ENCODE measurements at places on chromosomes 6 and 20.

- DNase-seq, result no peak
Measured at GRCh38 chr6:16800942-16801341, 39.7 kb upstream of the ATXN1 start.

DNA sequence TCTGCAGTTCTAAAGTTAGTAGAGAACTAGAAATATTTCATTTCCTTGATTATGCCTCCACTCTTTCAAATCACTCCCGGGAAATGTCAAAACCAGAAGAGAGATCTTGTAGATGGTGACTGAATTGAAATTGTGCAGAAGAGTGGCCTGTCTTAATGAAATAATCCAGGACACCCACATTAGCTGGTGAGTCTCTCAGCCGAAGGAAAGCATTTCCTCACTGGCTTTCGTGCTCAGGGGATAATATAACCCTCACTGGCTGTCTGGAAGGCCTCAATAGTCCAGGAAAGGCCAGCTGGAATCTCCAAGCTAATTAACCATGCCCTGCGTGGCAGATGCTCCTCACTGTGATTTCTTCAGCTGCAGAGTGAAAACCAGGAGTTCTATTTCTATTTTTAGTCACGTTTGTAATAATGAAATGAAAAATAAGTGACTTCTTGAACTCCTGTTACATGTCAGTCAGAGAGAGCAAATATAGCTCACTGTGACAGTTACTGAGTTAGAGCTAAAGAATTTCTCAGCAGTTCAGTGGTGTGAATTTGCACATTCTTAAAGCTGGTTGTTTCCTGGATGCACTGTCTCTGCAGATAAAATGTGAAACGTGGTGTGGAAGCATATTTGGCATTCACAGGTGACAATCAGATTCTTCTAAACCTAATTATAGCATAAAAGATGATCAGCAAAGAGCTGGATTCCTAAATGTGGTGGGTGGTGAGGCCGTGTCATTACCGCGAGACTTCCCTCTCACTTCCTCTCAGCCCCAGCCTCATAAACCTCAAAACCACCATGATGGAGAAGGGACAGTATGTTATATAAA lies 211.7 kb downstream of the LMBRD1 start:
- DNase-seq, result no peak

GRCh38 chr20:62658593-62659178 lies 16.4 kb downstream of the SLCO4A1 start:
- DNase-seq, result no peak

- no peak for DNase-seq
Measured at GRCh38 chr6:53309059-53309900, 39.5 kb downstream of the ELOVL5 start.

DNA sequence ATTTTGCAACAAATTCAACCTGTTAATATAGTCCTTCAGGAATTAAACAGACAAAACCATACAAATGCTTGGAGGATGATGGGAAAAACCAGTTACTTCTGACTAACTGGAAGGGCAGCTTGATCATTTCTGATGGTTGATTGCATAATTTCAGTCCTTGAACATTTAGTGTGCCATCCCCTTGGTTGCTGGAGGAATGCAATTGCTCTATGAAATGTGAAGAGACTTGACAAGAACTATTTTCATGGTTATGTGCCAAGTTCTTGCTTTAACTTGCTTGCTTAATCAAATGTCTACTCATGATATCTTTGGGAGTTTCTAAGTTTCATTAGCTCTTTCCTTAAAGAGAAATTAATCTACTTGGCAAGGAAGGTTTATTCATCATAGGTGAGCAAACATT lies 45.2 kb downstream of the ANKEF1 start:
- no peak for DNase-seq

DNA sequence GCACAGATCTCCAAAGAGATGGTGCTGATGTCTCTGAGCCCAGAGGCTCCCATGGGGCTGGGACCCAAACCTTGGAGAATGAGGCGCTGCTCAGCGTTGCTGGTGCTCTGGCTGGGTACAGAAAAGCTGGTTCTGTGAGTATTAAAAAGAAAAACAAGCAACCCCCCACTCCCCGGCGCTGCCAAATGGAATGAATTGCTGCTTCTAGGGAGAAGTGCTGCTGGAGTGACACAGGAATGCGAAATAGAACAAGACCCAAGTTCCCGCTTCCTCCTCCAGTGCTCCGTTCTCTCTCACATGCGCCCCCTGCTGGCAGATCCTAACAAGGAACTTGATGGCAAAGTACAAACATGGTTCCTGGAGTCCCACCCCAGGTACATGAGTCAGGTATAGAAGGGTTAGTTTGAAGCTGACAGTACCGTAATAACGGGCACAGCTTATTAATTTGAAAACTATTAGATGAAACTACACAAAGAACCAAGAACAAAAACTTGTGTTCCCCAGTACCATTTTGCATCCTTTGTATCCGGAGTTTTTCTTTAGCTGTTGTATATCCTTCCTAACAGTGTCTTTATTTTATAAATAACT lies 2.1 kb upstream of the DDX27 start:
- DNase-seq, result peak; percentile 93

GRCh38 chr20:58847463-58847862 lies 3.2 kb downstream of the GNAS-AS1 start:
- no peak for DNase-seq

DNA sequence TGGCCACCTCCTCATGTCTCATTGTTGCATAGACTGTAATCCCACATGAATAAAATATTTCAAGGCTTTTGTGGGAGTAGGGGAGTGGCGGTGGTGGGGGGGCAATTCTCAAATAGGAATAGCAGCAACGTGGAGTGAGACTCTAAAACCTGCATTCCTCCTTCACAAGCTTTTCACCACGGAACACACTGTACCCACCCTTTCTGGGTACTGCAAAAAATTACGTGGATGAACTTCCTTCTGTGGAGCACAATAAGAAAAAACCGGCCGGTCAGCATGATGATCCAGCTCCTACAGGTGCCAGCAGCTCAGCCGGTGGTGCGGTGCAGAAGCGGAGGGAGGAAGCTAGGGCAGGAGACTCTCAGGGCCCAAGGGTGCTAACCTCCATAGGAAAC lies 930 bp upstream of the RRAGD start:
- no peak for DNase-seq

- DNase-seq, result no peak
Measured at GRCh38 chr20:24877652-24878051, 71.4 kb upstream of the CST7 start.

GRCh38 chr6:6395581-6396197 lies 75.2 kb upstream of the F13A1 start:
- no peak for DNase-seq

DNA sequence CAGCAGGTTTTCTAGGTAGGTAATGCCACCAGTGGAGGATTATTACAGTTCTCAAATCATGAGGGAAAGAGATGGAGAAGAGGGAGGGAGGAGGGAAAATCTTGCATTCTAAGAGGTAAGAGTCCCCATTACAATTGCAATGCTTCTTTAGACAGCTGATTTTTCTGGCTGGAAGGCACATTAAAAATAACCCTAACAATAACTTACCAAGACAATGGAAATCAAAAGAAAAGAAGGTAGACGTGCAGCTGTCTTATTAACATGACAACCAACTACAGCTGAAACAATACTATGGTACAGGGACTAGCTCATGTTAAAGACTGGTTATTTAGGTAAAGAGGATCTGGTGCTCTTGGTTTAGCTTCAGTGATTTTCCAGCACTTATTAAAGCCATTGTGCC lies 24.6 kb downstream of the MCUR1 start:
- DNase-seq, result no peak

GRCh38 chr6:29764422-29765196 lies 41.4 kb downstream of the HLA-F start:
- DNase-seq, result no peak

DNA sequence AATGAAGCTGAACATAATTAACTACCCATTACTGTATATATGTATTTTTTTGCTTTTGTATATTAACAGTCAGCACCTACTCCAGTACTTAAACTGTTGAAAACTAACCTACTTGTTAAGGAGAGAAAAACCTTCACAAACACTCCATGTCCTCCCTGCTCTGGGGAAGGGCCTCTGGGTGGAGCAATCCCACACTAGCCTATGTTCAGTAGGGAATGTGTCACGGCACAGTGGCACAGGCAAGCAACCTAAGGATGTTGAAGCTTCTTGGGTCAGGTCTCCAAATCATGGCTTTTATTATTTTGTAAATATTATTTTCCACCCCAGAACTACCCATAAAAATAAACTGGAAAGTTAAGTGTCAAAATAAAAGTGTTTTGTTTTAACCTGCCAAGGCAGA lies 5.3 kb downstream of the MAN1A1 start:
- DNase-seq, result no peak

DNA sequence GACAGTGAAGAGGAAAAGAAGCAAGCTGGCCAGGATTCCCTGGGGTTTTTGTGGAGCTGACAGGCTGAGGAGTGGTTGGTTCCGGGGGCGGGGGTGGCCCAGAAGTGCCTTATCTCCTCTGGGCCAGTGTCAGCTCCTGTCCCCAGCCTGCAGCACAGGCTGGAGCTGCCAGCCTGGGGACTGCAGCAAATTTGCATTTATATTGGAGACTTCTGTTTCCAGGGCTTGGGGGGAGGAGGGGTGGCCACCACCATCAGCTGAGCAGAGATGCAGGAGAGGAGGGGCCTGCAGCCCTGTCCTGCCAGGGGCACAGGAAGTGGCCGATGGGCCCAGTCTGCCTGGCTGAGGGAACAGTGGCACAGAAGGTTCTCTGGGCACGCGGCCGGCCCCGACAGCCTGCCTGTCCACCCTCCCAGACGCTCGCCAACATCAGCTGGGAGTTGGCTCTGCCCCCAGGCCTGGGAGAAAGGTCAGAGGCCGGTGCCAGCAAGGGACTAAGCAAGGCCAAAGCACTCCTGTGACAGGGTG lies 24.3 kb upstream of the SCRT2 start:
- no peak for DNase-seq

- DNase-seq, result no peak
Measured at GRCh38 chr6:30169658-30170614, 6.6 kb downstream of the TRIM15 start.

GRCh38 chr6:163741743-163742363 lies 327.3 kb downstream of the QKI start:
- no peak for DNase-seq

DNA sequence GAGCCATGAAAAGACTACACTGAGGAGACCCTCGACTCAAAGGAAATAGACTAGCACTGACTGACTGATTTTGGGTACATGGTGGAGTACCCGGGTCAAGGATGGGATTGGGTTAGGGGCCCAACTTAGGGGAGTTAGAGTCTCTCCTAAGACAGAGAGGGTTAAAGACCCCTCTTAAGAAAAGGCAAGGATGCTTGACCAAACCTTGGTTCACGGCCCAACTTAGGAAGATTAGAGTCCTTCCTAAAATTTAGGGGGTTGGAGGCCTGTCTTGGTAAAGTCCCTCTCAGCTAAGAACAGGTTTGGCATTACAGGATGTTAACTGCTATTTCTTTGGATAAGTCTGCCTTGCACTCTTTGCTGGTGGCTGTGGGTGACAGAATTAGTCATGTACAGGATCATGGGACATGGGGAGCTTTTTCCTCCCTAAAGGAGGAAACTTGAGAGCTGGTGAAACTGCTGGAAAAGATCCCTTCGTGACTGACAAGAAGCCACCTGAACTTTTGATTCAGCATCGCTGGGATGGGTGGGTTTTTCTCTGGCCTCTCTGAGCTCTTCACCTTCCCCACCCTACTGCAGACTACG lies 12.3 kb upstream of the SLC22A16 start:
- DNase-seq, result no peak

DNA sequence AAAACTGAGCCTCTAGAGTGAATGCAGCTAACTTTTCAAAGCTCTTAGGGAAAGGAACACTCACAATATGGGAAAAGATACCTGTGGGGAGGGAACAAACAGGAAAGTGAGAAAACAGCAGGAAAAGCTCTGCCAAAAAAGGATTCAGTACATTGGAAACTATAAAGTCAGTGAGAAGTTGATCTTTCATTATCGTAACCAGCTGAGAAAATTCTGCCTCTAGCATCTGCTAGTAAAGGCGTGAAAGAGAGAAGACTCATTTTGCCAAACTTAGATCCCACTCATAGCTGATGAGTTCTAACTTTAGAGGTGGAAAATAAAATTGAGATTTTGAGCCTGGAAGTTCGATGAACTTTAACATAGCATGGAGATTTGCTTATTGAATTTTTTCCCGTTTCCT lies 321.8 kb upstream of the RNF217 start:
- DNase-seq, result no peak

DNA sequence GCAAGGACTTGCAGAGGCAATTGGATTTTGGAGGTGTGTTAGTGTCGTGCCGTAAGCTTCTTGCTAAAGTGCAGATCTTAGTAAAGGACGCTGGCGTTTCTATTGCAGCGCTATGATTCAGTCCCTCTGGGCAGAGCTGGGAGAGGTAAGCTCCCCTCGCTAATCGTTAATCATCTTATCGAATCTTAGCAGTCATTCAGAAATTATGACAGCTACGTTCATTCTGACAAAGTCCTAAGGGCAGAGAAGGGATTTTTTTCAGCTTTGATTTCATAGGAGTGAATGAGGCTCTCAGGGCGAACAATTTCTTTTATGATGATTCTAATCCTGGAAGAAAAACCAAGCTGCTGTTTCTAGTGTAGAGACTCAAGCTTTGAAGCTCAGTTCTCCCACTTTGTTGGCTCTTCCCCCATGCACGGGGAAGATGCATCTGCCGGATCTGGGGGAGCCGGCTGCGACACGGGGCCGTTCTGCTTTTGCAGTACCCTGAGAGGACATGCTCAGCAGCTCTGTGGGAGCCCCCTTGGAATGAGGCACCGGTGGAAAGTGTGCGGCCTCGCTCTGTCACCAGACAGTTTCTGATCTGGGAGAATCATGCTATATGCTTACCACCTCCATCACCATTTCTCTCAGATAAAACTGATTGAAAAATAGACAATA lies 79.1 kb upstream of the SLC22A23 start:
- DNase-seq, result no peak

- DNase-seq, result no peak
Measured at GRCh38 chr6:106147476-106147875, 61.3 kb downstream of the PRDM1 start.

DNA sequence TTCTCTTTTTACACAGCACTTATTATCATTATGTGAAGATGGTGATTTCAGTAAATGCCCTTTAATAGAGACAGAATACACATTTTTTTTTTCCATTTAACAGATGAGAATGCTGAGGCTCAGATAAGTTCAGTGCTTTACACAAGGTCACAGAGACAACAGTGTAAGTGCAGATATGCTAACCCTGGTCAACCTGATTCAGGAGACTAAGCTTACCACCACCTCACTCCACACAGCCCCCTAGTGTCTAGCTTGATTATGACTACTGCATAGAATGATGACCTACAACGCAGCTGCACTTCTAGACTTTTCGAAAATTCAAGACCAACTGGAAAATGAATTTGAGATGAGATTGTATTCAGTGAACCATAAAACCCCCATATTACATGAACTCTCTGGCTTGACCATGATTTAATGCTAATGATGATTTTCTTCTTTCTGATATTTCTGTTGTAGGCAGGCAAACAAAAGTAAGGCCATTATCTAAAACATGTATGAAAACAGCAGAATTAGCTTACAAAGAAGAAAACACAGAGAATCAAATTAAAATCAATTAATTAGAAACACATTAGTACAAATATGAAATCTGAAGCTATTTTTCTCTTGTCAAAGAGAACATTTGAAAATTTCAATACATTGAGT lies 212.1 kb upstream of the PHACTR1 start:
- no peak for DNase-seq

GRCh38 chr6:103799971-103800670 lies 1059.6 kb downstream of the HACE1 start:
- no peak for DNase-seq

GRCh38 chr20:9200620-9201019 lies 131.7 kb downstream of the PLCB4 start:
- DNase-seq, result no peak
